ENCODE measurements at places on chromosomes 2 and 18.

DNA sequence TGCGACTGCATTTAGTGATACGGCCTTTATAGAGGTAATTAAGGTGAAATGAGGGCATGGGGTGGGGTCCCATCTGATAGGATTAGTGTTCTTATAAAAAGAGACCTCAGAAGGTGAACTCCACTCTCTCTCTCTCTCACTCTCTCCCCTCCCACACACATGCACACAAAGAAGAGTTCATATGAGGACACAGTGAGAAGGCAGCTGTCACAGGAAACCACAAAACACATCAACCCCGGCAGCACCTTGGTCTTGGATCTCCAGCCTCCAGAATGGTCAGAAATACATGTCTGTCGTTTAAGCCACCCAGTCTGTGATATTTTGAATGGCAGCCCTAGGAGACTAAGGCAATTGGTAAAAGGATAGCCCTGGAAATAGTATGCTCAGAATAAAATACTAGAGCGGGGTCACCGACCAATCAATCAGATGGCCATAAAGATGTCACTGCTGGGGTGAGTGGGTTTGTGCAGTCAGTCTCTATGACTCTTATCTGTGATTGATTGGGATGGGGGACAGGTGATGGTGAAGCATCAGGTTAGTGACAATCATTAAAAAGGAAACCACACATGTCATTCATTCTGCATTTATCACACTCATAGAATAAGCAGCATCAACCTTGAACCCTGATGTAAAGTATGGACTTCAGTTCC, 118.9 kb upstream of the POU3F3 start:
- DNase-seq, result peak; percentile 58

- DNase-seq, result no peak
Measured at GRCh38 chr18:58806826-58807714, 57.6 kb upstream of the ZNF532 start.

- no peak for DNase-seq
Measured at GRCh38 chr18:67308819-67309218, 207.7 kb downstream of the DSEL start.

DNA sequence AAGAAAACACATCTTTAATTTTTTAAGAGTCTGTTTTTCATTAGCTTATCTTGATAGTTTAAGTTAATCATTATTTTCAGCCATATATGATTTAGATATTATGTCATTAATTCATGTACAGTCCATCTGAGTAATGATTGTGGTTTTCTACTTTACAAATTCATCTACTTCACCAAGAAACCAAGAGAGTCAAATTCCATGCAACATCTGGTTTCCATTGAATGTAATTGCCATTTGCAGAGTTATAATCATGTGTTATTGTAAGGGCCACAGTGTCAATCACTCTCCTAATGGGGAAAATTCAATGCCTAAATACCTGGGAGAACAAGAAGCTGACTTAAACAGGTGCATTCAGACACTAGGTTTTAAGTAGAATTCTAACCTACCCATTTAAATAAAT, 217.2 kb upstream of the OSR1 start:
- DNase-seq, result no peak

GRCh38 chr2:111148225-111148873, 27.6 kb downstream of the BCL2L11 start:
- DNase-seq, result no peak

GRCh38 chr18:70659036-70659925, 370.4 kb downstream of the SOCS6 start:
- DNase-seq, result no peak

- peak; percentile 88 for DNase-seq
Measured at GRCh38 chr2:64859312-64860212, 129.6 kb upstream of the SLC1A4 start.

DNA sequence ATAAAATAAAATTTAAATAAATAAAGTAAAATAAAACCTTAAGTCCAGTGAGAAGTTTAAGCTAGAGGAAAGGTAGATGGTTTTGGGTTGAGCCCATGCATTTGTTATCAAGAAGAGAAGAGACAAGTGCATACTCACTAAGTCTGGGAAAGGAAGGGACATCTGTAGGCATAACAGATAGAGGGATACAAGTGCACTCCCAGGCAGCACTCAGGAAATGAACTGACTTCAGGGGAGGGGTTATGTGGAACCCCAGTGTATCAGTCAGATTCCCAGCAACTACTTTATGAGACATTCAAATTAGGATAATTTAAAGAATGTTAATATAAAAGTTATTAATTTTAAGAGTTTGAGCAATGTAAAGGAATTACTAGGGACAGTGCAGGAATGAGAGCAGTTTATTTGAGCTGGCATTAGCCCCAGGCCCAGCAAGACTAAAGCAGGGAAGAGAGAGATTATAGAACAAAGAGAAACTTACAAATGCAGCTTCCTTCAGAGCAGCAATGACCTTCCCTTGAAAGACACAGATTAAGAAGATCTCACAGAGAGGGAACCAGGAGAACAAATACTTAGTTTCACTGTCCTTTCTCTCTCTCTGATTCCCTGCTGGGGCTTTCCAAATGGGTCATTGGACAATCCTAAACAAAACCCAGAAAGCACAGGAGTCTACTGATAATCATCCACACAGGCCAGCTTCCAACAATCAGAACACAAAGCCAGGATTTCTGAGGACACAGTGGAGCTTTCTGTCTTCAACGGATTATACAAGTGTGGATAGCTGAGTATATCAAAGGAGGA, 109.7 kb downstream of the ERBB4 start:
- no peak for DNase-seq

DNA sequence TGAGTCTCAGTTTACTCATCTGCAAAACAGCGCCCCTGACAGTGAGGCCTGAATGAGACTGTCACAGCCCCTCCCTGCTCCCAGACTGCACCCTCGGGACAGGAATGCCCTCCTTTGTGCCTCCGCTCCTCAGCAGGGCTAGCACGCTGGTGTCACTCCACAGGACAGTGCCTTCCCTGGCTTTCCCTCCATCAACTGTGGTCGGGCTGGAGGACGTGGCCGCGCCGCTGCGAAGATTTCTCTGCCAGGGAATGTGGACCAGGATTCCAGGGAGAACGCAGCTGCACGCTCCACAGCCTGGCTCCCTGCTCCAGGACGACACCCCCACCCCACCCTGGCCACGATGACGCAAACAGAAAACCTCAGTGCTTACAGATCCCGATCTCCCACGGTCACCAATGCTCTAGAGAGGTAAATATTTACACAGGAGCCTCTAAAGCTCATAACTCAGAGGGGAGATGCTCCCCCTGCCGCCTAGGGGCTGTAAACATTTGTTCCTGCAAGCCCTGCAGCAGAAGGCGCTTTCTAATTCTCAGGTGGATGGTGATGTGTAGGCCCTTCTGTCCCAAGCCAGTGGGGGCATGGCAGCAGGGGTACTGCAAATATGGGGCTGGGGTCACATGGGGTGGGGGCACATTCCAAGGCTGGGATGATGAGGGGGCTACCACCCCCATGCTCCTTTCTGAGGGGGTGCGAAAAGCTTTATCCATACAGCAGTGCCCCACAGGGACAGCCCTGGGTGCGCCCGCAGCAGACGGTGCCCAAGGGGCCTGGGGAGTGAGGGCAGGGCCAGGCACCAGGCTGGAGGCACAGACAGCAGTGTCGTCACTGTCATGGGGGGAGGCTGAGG, 12.4 kb downstream of the HS6ST1 start:
- DNase-seq, result peak; percentile 95

GRCh38 chr2:73175663-73176204, 26.6 kb upstream of the NOTO start:
- DNase-seq, result peak; percentile 45

DNA sequence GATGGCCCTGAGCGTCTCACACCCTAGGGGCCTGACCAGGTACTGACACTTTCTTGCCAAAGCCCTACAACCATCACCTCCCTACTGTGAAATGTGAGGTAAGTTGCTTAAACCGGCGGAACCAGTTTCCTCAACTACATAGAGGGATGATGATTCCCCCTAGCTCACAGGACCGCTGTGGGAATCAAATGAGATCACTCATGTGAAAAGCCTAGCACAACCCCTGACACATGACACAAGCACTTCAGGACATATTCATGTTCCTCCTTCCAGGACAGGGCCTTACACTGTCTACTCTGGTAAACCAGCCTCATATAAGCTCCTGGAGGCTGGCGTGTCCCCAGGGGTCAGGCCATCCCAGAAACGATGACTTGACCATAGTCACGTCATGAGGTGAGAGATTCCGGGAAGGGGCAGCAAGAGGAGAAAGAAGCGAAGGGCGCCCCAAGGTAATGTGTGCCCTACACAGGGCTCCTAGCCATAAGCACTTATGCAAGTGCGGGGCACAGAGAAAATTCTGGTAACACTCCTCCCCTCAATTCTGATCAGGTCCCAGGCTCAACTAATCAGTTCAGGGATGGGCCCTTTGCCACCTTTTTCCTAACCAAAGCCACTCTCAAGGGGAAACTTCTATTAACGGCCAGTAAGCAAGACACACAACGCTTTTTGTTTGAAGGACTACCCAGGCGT, 49.5 kb downstream of the C2orf42 start:
- peak; percentile 97 for DNase-seq

GRCh38 chr18:8801263-8801901, 96.0 kb downstream of the MTCL1 start:
- DNase-seq, result no peak

Measured in NCI-H510A treated with DMSO at 0.1 percent for 48 hours (cell line).